ENCODE measurements at places on chromosomes 1 and 21.

DNA sequence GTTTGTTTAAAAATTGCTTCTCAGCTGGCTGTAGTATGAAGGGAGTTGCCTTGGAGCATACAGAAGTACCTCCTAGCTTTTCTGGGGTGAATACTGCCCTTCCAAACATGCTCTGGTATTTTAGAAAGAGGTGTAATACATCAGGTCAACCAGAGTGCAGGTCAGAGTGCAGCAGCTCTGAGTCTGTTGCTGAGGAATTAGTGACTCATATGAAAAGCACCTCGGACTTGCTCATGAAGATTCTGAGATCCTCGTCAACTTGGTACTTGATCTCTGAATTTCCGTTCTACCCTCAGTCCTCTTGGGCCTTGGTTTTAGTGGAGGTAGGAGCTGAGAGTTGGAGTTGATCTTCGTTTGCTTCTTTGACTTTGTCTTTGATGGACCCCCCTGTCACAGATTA is 67.3 kb downstream of the NOS1AP start:
- no peak for DNase-seq

- DNase-seq, result no peak
Measured at GRCh38 chr1:173590557-173590956, 12.3 kb downstream of the SLC9C2 start.

DNA sequence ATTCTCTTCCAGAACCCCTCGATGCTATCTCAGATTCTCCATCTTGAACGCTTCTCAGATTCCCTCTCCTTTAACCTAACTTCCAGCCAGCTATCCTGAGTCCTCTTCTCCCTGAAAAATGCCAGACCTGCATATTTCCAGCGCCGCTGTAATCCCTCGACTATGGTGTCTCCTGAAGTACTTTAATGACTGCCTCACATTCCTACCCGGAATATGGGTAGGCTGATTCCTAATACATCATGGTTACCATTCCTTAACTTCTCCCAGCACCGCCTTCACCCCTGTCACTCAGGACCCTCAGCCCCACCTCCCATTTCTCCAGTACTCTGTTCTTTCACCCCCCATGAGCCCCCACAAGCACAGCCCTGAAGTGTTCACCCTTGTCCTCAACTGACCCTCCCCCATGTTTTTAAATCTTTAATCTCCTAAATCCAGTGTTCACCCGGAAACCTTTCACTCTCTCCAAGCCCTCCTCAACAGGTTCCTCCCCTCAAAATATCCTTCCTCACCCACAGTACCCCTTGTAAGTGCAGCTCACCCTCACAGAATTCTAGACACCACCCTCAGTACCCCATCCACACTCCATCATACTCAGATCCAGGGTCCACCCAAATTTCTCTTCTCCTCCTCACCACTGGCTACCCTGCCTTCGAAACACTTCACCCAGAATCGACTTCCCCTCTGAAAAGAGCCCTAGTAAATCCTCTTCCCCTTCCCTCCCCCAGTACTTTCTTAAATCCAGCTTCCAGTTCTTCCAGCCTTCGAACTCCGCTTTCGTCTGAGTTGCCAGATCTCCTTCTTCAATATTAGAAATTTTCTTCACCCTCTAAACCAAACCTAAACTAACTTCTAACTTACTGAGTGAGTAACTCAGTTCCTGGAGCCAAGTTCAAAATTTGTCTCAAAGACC is 922 bp downstream of the CPT2 start:
- no peak for DNase-seq

GRCh38 chr1:26822737-26823395 is 3.6 kb upstream of the ZDHHC18 start:
- DNase-seq, result no peak

GRCh38 chr1:44628962-44629756 is 45.1 kb downstream of the TMEM53 start:
- no peak for DNase-seq

DNA sequence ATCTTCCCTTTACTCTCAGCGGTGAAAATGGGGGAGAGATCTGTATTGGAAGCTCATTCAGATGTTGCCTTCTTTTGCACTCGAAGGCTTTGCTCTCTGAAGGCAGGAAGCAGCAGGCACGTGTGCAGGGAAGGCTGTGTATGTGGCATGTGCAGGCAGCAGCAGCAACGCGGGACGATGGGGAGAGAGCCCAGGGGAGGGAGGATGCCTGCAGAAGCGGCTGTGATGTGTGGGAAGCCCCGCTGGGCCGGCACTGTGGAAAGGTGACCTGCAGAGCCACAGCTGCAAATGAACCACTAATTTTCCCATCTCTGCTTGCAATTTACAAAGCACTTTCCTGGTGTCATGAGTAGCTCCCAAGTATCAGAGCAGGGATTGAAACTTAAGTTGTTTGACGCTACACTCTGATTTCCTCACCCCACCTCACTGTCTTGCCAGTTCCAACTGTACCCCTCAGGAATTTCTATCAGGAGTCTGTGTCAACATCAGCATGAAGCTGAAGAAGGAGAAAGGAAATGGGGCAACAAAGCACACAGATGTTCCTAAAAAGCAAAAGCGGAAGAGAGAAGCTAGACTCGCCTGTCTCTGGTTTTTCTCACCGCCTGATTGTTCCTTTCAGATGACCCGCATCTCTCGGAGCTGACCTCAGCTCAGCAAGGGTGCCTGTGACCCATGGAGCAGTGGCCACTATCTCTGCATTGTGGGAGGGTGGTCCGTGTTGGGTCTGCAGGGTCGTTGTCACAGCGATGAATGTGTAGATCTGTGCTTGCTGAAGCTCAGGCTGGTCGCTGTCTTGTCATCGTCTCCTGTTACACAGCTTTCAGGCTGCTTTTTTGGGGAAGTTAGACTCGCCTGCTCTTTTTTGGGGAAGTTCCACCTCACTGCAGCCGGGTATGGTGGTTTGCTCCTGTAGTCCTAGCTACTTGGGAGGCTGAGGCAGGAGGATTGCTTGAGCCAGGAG is 156.1 kb downstream of the KIF26B start:
- no peak for DNase-seq

DNA sequence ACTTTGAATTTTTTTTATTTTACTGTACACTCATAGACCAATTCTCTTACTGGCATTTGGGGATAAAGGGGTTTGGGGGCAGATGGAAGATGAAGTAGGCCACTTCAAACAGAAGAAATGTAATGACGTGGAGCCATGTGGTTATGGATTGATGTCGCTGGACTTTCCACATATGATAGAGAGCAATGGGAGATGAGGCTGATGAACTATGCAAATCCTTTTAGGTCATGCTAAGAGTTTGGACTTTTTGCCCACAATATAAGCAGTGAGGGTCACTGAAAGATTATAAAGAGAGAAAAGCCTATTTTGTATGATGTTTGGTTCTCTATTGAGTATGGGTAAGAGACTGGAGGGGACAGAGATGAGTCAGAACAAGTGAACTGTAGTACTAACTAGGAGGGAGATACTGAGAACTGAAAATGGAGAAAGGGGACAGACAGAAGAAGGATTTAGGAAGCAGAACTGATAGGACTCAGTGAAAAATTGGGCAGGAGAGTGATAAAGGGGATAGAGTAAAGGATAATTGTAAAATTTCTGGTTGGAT is 9.2 kb downstream of the C1orf21 start:
- no peak for DNase-seq

DNA sequence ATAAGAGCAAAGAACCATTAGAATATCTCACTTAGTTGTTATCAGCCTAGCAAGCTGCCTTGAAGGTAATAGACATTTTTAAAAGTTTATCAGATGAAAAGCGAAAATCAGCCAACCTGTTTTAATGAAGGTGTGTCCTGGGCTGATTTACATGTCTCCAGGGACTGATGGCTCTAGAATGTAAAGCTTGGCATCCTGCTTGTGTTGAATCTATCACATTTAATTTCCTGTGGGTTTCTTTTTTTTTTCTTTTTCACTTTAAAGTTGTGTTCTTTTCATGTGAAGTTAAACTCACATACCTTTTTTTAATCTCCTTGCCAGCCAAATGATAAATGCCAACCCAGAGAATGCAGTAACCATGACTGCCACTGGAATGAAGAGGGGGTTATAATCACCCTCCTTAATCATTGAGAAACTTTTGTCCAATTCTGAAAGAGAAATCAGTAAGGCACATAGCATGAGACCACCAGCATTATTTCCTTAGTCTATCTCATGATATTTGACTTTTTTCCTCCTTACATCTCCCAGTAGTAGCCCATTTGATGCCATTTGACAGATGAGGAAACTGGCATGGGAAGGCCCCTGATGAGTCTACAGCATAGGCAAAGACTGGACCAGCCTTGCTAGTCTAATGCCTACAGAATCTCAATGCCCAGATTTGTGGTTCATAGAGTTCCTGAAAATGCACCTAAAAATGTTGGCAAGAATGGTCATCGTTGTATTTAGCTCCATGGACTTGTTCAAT is 10.0 kb downstream of the SELL start:
- no peak for DNase-seq

- DNase-seq, result no peak
Measured at GRCh38 chr1:12447849-12448312, 170.1 kb downstream of the DHRS3 start.

GRCh38 chr1:16175610-16176553 is 20.0 kb upstream of the EPHA2 start:
- DNase-seq, result peak; percentile 77

DNA sequence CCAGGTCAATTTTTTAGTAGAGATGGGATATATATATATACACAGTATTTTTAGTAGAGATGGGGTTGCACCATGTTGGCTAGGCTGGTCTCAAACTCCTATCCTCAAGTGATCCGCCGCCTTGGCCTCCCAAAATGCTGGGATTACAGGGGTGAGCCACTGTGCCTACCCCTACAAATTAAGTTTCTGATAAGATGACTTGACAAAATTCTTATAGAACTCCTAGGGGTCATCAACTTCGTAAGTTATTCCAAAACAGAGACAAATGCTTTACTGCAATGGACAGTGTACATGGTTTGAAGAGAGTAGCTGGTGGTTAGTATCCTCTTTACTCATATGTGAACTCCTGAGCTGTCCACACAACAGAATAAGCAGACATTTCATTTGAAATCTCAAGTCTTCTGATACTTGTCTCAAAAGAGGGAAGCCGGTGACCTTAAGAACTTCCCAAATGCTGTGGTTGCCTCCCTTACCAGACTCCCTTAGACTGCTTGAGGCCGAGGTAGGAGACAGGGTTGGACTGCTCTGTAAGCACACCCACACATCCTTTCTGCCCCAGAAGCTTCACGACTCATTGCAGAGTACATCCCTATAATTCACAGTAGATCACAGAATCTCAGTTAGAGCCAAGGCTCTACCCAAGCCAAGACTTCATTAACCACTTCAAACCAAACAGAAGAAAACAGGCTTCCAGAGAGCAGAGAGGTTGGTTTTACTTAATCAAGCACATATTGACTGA is 244.1 kb upstream of the IRF2BP2 start:
- DNase-seq, result no peak

- no peak for DNase-seq
Measured at GRCh38 chr1:211632808-211633523, 42.5 kb downstream of the NEK2 start.

DNA sequence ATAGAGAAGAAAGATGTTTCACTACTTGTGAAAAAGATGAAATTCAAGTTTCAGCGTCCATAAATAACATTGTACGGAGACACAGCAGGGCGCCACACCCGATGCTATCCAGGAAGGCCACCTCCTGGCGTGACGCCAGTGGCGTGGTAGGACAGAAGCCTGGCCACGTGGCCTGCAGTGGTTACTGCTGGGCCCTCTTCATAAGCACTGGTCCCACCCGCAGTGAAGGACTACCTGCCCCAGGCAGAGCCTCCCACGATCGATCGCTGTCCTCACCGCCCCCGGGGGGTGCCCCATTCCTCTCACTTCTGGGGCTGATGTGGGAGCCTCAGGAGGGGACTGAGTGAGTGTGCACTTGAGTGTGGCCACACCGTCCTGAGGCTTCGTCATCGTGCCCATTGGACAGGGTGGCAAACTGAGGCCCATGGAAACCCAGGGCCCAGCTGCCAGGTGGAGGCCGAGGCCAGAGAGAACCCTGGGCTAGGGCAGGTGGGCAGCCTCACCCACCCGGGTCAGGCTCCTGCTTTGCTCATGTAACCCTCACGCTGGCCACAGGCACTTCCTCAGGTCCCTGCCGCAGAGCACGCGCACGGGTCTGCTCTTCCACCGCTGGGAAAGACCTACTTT is 11.7 kb upstream of the HES5 start:
- DNase-seq, result no peak

DNA sequence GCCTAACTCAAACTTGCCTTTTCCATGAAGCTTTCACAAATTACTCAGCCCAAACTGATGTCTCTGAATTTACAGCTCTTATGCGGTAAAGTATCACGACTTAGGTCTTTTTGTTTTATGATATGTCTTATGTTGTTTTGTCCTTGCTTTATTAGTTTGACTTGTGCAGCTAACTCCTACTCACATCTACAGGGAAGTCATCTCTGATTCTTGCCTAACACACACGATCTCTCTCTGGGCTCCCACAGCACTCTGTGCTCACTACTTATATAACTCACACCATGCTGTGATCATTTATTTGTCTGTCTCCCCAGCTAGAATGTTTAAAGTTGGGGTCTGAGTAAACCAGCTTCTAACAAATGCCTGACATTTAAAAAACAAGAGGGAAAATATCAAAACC is 9.3 kb upstream of the PI4KB start:
- no peak for DNase-seq

DNA sequence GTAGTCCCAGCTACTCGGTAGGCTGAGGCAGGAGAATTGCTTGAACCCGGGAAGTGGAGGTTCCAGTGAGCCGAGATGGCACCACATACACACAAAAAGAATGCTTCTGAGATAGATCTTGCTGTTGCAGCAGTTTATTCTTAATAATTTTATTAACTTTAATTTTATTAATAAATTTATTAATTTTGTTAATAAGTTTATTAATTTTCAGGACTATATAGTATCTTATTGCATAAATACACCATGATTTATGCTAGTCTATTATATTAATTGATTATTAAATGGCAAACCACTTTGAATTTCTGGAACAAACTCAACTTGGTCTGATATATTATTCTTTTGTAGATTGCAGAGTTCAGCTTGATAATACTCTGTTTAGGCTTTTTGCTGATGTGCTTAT is 99.5 kb downstream of the CLIC6 start:
- no peak for DNase-seq

Data from forelimb muscle (tissue), 1 donor.